ENCODE measurements at places on chromosomes 5 and 9.

GRCh38 chr5:128192368-128192767, 108.8 kb downstream of the SLC12A2 start:
- no peak for DNase-seq

- no peak for DNase-seq
Measured at GRCh38 chr9:15873573-15874177, 320.8 kb downstream of the CCDC171 start.

GRCh38 chr5:179297026-179297425, 48.2 kb downstream of the ADAMTS2 start:
- DNase-seq: no peak

GRCh38 chr9:120532891-120533290, 47.1 kb downstream of the CDK5RAP2 start:
- DNase-seq: no peak

DNA sequence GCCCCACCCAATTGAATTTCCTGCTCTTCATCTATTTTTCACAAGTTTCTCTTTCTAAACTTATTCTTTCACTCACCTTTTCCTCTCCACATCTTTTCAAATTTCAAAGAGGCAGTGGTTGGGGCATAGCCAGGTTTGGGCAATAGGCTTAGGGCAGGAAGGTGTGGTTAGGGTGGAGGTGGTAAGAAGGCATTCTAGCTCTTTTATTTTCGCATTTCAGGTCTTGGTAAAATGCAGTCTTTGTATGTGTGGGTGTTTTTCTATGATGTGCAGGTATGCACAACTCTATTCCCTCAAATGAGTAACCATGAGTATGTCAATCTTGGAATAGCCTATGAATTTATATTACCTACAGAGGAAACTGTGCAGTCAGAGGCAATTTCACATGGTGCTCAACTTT, 129.8 kb upstream of the IFNE start:
- peak; percentile 6 for DNase-seq

DNA sequence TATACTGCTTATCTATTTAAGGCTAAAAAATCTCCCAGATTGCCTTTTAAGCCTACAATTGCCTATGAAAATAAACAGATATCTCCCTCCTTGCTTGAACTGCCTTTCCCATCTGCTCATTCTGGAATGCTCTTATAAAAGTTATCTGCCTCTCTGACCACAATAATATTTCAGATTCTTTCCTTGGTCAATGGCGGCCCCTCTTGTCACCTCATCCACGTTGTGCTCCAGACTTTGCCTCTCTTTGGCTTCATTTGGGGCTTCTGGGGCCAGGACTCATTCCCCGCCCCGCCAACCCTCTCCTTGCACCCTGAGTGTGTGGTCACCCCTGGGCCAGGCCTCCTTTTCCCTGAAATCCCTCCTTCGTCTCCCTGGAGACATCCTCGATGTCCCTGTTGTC, 110.0 kb upstream of the RPS23 start:
- no peak for DNase-seq

- DNase-seq: no peak
Measured at GRCh38 chr5:84378420-84378819, 6.3 kb downstream of the EDIL3 start.

DNA sequence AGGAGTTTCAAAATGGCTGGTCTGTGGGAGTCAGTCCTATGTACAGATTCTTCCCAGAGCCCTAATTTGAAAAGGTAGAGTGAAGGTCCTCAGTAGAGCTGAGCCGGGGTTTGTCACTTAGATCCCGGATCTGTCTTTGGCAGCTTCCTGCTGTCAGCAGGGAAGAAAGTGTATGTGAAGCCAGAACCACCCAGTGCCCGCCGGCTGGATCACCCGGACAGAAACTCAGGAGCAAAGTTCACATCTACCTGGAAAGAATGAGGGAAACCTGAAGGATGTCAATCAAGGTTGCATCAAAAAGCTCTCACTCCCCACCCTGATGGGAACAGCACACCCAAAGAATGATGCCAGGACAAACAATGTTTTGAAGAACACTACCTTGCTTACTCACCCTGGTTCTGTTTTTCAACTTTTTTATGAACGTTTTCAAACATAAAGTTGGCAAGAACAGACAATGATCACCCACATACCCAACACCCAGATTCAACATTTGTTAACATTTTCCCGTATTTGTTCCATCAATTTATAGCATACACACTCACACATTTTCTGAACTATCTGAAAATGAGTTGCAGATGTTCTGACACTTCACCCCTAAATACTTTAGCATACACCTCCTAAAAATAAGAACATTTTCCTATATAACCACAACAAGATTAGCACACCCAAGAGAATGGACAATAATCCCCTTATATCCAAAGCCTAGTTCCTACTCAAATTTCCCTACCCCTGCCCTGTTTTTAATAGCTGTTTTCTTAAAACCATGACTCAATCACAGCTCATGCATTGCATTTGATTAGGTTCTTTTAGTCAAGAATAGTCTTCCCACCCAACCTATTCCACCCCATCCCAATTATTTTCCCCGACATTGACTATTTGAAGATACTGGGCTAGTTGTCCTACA, 133.9 kb downstream of the LHFPL2 start:
- no peak for DNase-seq

DNA sequence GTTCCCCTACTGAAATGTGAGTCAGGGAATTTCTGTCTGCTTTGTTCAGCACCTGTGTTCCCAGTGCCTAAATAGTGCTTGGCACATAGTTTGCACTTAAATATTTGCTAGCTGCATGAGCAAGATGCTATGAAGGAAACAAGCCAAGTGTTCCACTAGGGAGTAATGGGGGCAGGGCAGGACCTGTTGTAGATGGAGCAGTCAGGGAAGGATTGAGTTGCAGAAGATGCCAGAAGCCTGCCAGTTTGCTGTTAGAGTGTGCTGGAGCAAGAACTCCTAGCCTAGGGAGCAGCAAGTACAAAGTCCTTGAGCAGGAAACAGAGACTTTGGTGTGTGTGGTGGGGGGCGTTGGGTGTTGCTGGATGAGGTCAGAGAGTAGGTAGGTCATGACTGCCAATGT, 87.5 kb downstream of the DAB2IP start:
- no peak for DNase-seq

GRCh38 chr5:143501310-143502044, 98.0 kb upstream of the NR3C1 start:
- DNase-seq: no peak

DNA sequence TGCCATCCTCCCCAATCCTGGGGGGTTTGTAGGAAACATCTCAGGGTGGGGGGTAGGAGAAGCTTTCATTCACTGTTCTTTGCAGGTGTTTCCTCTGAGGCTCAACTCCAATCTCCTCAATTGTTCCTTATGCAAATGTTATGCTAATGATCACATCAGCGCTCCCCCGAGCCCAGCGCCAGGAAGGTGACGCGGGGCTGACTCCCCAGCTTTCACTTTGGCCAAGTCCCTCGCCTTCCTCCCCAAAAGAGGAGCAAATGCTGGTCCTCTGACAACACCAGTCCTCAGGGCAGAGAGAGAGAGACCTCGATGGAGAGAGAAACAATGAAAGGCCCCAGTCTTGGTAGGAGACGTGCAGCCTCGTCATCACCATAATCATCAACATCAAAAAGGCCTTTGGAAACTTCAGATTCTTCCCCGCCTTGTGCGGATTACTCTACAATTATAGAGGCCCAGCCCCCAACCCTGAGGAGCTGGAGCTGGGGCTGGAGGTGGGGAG, 39.1 kb downstream of the PCDH1 start:
- no peak for DNase-seq

- no peak for DNase-seq
Measured at GRCh38 chr9:138052322-138052615, 174.7 kb downstream of the CACNA1B start.

- no peak for DNase-seq
Measured at GRCh38 chr9:131421691-131422090, 27.8 kb downstream of the PRRC2B start.

DNA sequence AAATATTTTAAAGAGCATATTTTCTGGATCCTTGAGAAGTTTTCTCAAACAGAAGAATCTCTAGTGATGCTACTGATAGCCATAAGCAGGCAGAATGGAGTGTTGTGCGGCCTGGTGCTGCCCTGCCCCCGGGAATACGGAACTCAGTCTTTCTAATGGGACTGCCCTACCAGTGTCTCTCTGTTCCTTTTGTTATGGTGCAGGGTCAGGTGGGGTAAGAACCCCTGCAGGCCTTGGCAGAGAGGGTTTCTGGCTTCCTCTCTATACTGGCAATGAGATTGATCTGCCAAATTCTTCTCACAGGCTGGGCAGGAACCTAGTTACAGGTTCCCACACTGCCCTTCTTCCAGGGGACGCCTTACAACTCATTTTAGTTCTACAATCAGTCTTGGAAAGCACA, 2.6 kb downstream of the IL5 start:
- no peak for DNase-seq

- DNase-seq: no peak
Measured at GRCh38 chr9:86860006-86860405, 87.3 kb downstream of the GAS1 start.

DNA sequence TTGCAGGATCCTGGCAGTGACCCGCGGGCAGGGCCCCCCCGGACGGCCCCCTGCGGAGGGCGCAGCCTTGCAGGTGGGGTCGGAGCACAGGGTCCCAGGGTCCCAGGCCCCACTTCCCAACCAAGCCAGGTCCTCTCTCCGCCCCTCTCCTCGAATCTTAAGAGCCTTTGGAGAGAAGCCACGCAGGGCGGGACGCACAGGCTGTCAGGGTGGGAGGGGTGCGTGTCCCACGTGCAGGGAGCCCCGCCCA, 18.4 kb upstream of the EGFL7 start:
- peak; percentile 57 for DNase-seq

DNA sequence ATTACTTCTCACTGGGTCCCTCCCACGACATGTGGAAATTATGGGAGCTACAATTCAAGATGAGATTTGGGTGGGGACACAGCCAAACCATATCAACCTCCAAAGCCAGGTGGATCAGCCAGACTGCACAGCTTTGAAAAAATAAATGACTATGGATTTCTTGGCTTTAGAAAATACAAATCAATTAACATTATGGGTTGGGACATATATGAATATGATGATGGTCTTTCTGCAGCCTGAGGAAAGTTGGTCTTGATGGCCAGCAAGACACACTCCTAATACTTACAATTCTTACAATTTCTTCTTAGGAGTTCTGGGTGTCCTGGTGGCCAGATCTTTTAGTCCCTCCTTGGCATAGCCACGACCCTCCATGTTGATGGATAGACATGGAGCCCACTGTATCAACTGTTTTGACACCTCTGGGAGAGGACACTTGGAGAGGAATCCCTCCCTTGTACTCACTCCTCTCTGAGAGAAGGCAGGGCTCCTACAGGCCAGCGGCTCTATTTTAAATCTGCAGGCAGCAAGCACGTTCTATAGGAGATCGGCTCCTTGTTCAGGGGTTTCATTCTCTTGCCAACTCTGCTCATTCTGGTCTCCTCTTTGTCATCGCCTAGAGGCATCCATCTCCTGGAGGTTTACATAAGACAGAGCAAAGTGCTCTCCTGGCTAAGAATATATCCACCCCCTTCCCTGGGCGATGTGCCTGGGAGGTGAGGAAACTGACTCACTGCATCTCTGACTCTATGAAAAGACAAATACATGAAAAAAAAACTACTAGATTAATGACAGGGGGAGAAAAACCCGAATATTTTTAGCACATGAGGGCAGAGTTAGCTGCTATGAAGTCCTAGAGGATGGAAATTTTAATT, 145.9 kb downstream of the CARTPT start:
- no peak for DNase-seq

DNA sequence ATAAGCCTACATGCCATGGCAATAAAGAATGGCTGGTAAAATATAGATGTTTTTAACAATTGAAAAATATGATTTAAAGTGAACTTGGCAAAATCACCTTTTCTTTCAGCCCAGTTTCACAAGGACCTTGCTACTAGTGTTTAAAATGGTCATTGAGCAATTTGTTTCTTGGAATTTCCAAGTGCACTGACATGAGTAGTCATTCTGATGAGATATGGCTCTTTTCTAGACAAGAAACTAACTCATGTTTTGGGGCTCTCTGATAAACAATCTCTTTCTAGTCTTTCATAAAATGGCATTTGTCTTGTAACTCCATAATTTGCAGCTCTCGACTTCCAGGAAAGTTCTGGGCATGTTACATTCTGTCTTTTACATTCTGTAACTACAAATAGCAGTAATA, 176.8 kb downstream of the NR2F1-AS1 start:
- DNase-seq: no peak

DNA sequence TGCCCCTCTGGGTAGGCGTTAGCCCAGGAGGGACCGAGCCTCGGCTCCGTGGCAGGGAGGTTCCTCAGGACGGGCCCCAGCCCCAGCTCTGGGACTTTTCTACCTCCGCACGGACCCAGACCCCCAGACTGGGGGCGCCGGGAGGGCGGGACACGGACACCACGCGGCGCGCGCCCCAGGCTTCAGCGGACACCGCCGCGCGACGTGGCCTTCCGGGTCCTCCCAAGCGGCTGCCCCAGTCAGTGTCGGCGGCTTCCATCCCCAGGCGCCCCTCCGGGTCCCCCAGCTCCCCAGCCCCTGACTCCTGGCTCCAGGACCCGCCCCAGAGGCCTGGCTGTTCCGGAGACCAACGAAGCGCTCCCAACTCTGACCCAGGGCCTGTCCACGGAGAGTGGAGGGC, 3.1 kb downstream of the LCNL1 start:
- DNase-seq: no peak

GRCh38 chr9:101569741-101570501, 24.8 kb downstream of the PPP3R2 start:
- DNase-seq: peak; percentile 65

- DNase-seq: no peak
Measured at GRCh38 chr5:139340051-139340450, 1.6 kb upstream of the PAIP2 start.

Data from naive thymus-derived CD8-positive, alpha-beta T cell (primary cell).